NCI-H524 (cell line): ENCODE measurements at places on chromosomes 1 and 21.
A peak's percentile ranks its signal among the peaks of the same experiment; 100 is the strongest.

- DNase-seq, result peak; percentile 6
These were observed at the start of gene CATSPER4 for GRCh38 chr1:26190373-26190987. Gene CATSPER4, plus strand, starts transcription at chr1:26190602. Its CDS starts 26 bp downstream, at chr1:26190628.

DNA sequence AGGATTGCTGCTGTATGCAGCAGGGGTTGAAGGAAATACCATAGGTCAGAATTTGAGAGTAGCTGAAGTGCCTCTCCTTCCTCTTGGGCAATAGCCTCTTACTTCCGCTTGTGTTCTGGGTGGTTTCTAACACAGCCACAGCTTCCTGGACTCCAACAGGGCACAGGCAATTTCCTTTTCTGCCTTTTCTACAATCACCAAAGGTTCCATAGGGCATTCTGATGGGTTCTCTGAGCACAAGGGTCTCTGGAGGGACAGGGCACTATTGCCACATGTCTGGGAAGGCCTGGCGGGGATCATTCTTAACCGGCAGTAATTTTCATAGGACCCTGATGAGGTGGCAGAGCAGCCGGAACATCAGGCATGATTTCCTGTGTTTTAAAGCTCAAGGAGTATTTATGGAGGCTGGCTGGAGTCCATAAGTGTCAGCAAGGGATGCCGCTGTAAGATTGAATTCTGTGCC, 5.5 kb upstream of the AGTRAP start:
- no peak for DNase-seq

DNA sequence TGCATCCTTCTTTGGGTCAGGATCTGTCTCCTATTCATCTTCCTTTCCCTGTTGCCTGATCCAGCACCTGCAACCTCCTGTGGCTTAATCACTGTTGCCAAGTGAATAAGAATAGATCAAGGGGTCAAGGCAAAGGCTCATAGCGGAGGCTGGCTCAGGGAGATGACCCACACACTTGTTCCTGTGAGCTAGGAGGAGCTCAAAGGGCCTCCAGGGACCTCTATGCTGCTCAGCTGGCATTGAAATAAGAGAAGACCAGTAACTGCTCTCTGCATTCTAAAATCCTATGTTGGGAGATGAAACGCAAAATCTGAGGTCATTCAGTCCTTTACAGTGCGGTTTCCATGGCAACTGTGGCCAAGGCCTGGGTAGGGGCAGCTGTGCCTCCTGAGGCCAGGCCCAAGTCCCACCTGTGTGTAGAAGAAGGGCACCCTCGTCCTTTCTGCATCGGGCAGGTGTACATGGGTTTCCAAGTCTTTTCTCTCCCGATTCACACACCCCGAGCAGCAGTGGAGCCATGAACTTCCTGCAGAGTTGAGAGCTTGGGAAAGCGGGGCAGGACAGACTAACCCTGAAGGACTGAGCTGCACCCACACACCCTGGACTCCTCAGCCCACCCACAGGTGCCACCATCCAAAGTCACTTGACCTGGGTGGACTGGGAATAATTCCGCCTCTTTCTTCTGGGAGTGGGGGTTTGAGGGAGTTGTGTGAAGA, 27.8 kb upstream of the STUM start:
- DNase-seq, result peak; percentile 39

GRCh38 chr1:203444171-203444576, 31.4 kb upstream of the PRELP start:
- peak; percentile 98 for DNase-seq

DNA sequence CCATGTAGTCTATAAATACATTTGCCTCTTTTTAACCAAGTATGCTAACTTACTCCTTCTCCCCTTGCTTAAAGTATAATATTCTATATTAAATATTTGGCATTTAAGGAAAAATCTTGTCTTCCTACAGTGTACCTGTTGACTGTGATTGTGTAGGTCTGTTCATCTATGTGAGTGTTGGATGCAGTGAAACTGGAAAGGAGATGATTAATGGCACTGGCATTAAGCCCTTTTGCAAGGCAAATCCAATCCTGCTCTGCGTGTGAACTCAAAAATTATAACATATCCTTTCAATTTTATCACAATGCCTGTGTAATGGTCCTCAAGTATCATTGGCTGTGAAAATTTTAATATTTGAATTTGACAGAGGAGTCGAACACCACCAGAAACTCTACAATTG, 565.0 kb downstream of the KCNT2 start:
- DNase-seq, result no peak

DNA sequence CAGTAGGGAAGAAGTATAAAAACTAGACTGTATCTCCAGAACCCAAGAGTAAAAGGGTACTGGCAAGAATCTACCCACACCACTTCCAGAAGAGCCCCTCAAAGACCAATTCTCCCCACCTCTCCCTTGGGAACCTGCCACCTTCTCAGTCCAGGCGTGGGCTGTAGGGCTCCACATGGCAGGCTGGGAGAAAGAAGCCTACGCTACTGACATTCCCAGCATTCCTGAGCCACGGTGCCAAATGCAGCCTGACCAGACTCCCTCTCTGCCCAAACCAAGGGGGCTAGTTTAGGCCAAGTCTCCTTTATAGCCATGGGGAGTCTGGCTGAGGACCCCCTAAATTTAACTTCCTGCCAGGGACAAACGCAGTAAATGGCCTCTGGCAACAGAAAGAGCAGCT, 2.0 kb downstream of the UBE2Q1 start:
- no peak for DNase-seq

DNA sequence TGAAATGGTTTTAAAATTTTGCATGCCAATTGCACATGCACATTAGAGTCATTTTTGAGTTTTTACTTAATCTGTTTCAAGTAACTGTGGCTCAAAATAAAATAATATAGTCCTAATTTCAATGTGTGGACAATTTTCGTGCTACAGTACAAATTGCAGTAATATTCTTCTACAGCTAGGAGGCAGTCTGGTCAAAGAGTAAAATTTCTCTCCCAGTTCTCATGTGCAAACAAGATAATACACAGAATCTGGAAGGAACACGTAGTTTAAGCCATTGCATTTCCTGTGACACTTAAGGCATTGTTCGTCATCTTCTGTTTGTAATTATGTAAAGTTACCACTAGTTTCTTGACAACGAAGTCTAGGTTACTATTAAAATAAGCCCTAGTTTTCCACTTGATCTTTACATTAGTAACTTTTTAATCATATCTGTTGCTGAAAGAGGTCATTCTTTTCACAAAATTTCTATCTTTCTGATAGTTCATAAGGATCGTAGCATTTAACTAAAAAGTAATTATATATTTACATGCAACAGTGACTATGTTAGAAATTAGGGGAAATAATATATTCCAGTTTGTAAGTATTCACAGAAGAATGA, 28.9 kb downstream of the ODR4 start:
- DNase-seq, result peak; percentile 8

DNA sequence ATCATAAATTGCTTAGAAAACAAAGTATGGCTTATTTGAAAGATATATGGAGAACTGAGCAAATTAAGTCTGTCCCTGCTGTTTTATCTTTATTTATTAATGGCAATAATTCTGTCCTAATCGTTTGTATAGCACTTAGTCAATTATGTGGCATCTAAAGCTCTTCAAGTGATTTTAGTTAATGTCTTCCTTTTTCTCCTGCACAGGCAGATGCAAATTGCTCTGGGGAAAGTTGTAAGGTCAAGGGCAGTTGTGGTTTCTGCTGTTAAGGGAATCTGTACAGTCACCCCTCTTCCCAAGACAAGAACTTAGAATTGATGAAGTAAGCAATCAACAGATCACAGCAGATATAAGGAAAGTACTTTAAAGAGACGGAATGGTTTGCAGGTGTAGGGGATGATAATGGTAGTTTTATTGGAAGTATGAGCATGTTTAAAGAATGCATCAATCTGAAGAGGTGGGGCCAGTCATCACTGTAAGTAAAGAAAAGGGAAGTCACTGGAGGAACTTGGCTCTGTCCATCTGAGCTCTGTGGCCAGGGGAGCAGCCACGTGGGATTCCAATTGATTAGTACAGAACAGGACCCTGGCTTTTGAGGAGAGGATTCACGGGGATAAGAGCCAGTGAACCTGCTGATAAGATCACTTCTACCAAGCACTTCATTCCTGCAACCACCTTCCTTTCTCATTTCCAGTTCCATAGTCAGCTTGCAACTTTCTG, 116.0 kb upstream of the KCNJ6 start:
- DNase-seq, result no peak

GRCh38 chr1:26029864-26030481, 8.4 kb downstream of the EXTL1 start:
- DNase-seq, result no peak

- DNase-seq, result no peak
These were observed 127.7 kb downstream of the S1PR1 start for GRCh38 chr1:101364370-101365120.

DNA sequence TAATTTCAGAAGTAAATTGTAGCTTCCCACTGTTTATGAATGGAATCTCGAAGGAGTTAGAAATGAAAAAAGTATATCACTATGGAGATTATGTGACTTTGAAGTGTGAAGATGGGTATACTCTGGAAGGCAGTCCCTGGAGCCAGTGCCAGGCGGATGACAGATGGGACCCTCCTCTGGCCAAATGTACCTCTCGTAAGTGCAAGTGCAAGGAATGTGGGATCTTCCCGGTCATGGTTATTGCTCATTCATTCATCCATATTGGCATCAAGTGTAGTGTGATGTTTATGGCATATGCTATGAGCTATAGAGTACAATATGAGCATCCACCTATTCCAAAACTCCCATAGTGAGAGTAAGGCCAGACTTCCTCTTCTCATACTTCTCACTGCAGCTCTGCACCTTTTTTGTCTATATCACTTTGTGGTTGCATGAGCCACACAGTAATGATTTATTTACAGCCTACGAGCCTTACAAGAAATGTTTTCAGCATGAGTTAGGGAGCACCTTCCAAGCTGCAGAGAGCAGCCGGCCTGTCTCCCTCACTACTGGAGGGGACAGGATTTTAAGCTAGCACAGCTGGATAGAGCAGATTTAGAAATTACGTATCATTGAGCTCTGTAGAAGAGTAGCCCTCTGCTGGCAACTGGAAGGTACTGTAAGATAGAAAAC, 24.9 kb upstream of the CR1L start:
- DNase-seq, result peak; percentile 49

DNA sequence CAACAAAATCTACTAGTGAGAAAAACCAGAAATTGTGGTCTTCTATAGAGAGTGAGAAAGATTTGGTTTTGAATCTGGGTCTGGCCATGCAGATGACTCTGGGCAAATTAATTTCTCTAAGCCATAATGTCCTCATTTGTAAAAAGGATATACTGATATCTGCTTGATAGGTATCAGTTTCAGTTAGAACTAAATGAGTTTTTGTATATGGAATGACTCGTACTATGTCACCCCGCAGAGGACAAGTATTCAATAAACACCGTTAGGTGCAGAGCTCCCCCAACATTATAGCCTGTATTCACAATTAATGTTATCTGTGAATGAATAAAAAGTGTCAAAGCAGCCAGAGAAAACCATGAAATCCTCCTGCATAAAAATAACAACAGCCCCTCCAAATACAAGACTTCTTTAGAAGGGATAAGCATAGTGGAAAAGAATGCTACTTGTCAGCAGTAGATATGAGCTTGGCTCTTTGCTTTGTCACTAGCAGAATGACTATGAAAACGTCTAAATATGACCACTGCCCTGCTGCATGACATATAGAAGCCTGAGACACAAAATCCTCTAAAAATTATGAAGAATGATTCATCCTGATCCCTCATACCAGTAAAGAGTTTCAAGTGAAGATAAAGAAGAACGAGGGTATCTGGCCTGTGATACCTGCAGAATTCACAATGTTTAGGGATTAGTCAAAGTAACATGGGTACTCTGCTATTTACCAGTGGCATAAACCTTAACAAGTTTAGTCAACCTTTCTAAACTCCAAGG, 17.8 kb downstream of the SCAF4 start:
- DNase-seq, result no peak

DNA sequence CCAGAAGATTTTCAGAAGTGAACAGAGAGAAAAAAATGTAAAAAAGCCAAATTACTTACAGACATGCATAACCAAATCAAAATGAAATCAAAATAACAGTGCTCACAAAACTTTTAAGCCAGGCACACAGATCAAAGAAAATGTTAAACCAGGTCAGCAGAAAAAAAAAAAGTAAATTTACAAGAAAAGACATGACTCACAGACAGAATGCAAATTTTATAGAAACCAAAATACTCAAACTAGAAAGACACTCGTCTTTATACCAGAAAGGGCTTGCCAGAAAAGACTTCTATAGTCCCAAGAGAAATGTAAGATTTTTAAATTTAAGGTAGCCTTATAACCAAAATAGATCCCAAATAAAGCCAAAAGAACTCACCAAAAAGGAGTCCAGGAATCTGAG, 86.5 kb upstream of the COG2 start:
- DNase-seq, result no peak

- no peak for DNase-seq
These were observed 2.0 kb downstream of the PIK3CD start for GRCh38 chr1:9653491-9654050.

GRCh38 chr1:66642992-66643391, 109.0 kb downstream of the SGIP1 start:
- no peak for DNase-seq

GRCh38 chr1:35929730-35930592, 944 bp upstream of the AGO3 start:
- peak; percentile 55 for DNase-seq

- no peak for DNase-seq
These were observed 9.9 kb upstream of the CDCA8 start for GRCh38 chr1:37682334-37682987.

- peak; percentile 39 for DNase-seq
These were observed 2.4 kb downstream of the ARID1A start for GRCh38 chr1:26697978-26698849.

DNA sequence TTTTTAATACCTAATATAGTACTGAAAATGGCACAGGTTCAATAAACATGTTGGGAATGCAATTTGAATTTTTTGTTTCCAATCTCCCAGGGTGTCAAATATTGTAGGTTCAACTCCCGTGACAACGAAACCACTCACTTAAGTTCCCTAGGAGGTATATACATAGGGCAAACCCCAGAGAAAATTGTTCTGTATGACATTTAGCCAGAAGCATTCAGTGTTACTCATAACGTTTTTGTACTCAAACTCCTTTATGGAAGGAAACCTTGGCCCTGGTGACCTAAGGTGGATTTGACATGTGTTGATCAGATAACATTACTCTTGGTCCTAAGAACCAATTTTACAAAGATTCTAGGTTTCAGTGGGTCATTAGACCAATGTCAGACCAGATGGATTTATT, 110.6 kb downstream of the USP25 start:
- DNase-seq, result no peak

DNA sequence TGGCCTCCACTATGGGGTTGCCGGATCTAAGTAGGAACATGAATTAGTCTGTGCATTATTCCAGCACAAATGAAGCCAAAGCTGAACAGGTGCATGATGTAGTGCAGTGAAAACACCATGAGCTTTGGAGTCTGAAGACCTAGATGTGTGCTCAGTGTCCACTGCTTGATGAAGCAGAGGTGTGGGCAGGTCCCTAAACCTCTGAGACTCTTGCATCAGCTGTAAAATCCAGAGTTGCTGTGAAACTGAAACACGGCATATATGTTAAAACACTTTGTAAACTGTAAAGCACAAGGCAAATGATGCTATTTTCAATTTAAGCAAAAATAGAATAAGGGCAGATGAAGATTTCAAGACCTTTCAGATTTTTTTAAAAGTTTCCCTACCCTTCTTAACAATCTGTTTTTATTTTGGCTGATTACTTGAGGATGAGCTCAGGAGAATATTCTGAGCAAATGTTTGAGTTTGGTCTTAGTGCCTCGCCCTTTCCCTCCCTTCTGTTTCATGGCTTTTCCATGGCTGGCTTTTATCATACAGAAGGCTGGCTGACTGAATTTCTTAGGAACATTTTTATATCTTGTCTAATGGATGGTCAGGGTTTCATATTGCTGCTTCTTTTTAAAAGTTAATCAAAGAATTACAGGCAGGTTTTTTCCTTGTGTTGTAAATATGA, 221.8 kb downstream of the NTNG1 start:
- DNase-seq, result no peak
